Stimulated activated CD4-positive, alpha-beta T cell treated with anti-CD3 and anti-CD28 coated beads, Interleukin-4, amount 100 ng/mL, for 24 hours (primary cell): ENCODE measurements at places on chromosomes 5 and 9.
A peak's percentile ranks its signal among the peaks of the same experiment; 100 is the strongest.

GRCh38 chr5:176180339-176180738 lies 57.9 kb upstream of the SIMC1 start:
- DNase-seq = no peak

- no peak for DNase-seq
These were observed 17.4 kb downstream of the MARCHF3 start for GRCh38 chr5:127012916-127013315.

GRCh38 chr5:138927979-138928378 lies 52.8 kb upstream of the LRRTM2 start:
- no peak for DNase-seq

DNA sequence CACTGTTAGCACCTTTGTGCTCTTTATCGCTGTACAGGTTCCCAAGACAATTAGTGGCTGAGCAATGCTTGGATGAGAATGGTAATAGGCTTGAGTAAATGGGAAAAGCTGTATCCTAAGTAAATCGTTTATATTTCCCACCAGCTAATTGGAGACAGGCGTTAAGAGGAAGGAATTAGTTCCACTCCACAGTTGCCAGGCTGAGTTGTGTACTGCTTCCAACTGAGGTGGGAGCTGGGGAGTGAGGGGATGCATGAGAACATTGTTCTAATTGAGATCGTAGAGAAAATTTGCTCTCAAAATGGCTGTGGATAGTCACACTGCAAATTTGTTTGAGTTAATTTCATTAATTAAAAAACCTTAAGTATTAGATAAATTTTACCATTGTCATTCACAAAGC lies 285.0 kb upstream of the ADAMTSL1 start:
- DNase-seq = no peak

DNA sequence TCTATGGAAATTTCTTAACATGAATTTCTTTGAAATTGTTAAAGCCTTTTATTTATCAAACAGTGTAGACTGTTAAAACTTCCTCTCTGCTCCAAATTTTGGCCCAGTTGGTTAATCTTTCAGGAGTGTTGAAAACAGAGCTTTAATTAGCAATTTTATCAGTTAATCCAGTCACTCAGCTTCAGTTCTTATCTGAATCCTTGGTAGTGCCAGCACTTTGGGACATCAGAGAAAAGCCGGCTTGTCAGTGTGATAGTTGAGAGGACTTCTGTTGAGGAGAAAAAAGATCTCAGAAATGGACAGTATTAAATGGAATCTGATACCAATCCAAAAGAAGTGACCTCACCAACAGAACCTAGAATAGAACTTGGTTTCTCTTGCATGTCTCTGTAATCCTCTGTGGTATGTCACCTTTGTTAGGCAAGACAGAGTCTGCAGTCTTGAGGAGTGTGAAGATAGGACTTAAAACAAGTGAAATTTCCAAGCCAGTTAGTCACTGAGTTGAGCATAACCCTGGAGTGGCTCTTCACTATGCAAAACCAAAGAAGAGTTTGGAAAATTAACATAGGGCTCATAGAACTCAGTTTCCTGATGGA lies 251.8 kb downstream of the NNT start:
- no peak for DNase-seq

DNA sequence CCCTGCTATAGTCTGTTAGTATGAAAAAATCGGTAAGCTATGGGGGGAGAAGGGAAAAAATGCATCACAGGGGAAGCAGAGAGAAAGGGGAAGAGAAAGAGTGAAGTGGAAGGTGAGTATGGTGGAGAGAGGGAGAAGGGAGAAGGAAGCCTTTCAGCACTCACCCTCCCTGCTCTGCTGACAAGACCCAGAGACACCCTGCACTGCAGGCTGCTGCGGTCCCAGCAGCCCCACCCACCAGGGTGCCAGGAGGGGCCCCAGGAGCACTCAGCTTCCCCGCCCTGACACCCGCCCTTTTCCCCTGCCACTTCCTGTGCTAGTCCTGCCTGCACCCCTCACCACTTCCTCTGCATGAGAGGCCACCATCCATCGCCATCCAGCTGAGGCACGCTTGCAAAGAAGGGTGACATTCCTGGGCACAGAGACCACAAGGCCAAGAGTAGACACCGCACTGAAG lies 12.7 kb downstream of the STK10 start:
- peak; percentile 89 for DNase-seq

DNA sequence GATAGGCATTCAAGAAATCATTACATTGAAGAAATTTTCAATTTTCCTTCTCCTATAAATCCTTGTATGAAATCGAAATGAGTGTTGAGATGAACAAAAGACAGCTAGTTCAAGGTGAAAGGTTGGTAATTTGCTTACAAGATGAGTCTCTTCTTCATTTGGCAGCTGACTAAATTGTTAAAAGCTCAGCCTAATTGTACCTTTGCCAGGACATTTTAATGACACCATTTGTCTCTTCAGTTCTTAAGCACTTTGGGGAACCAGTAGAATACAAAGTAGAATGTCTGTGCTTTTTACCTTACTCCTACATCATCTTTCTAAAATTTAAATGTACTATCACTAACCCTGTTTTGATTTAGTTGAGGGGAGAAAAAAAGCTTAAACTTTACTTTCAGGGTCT lies 59.4 kb downstream of the GRAMD2B start:
- DNase-seq = no peak

- DNase-seq = no peak
These were observed 1.8 kb downstream of the TRIM7 start for GRCh38 chr5:181203093-181203711.

DNA sequence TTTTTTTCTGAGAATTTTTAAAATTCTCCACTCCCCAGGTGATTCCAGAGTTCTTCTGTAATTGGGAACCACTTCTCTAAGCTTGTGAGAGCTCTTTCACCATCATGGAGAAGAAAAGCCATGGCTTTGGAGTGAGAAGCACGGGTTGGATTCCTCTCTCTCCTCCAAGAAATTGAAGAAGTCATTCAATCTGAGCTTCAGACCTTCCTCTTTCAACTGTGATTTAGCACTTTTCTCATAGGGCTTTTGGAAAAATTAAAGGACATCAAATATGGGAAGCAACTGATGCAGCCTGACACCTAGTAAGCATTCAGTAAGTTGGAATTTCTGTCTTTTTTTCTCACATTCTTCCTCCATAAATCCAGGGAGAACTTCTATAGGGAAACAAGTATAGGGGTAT lies 580.4 kb upstream of the KLF4 start:
- DNase-seq = no peak

DNA sequence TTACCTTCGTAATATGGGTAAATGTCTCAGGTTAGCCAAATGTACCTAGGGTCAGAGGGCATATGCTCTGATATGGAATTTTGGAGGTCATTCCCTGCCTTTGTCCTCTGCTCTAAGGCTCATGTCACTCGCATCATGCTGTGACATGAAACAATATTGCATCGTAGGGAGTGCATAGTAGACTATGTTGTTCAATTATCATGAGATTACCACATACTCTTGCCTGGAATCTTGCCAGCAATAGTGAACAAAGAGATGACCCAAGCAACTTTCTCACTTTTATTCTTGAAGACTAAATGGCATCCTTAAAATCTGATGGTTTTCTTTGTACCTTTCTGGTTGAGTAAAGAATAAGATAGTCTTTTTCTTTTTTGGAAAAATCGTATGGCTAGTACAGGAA lies 27.6 kb downstream of the ZNF462 start:
- no peak for DNase-seq

- no peak for DNase-seq
These were observed 456.6 kb downstream of the ARHGEF28 start for GRCh38 chr5:74082512-74083055.

GRCh38 chr9:125370786-125371185 lies 109.2 kb downstream of the GAPVD1 start:
- no peak for DNase-seq

GRCh38 chr5:140295414-140295813 lies 7.5 kb downstream of the PFDN1 start:
- DNase-seq = peak; percentile 15

GRCh38 chr5:138953387-138954256 lies 78.5 kb upstream of the LRRTM2 start:
- no peak for DNase-seq

DNA sequence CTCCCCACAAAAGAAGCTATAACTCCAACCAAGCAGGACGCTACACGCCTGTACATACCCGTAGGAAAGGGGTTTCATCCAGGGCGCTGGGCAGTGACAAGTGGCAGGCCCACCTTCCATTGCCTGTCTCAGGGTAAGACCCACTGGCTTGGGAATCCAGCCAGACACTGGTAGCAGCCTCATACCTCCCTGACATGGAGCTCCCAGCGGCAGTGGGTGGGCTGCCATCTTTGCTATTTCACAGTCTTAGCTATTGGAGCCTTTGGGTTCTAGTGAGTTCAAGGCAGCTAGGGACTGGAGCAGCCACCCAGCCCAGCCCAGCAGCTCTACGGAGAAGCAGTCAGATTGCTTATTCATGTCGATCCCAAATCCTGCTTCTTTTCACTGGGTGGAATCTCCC lies 3.4 kb upstream of the IFNA10 start:
- no peak for DNase-seq

- DNase-seq = no peak
These were observed 201.1 kb upstream of the GLRA1 start for GRCh38 chr5:152125661-152126205.

DNA sequence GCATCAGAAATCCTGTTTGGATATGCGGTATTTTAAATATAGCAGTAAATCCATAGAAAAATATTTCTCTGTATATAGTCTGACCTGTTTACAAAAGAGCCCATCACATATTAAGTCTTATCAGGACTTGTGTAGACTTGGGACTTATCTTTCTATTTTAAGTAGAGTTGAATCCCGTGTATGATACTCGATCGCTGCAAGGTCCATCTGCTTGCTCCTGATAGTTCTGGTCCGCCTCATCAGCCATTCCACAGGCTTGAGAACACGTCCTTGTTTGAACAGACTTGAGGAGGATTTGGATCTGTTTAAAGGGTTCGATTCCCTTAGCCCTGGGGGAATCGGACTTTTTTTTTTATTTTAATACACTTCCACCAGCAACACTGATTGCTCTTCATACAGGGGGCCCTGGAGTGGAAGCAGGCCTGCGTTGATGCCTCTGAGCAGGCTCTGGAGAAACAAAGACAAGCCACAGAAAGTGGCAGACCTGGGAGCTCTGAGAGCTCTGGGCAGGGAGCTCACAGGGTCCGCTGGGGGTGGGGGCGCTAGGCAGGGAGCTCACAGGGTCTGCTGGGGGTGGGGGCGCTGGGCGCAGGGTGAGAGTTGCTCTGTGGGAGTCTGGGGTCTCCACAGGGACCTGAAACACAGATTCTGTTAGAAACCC lies 112.2 kb downstream of the MVB12B start:
- DNase-seq = no peak

DNA sequence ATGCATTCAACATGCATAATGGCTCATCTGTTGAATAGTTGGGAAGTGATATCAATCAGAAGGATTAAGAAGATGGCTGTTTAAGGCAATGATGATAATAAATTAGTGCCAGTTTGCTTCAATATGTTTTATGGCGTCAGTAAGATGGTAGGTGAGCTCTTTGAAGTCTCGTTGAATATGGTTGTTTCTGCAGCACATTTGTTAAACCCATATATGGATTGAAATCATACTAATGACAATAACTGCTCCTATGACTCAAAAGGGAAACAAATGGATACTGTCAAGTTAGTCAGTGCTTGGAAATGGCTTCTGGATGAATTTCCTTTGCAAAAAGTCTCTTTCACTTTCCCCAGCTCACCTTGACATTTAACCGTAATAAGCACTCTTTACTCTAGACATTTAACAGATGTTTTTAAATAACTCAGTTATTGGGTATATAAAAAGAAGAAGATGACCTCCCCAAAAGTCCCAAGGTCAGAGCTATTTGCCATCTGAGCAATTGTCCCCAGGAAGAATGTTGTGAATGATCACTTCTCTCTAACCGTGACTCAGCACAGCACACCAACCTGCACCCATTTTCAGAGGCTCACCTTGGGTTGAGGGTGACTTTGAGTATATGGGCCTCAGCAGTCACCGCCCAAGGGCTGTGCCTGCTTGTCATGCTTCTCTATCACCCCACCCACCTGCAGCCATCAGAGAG lies 133.4 kb downstream of the GRIA1 start:
- DNase-seq = no peak

- DNase-seq = no peak
These were observed 158.0 kb upstream of the APC start for GRCh38 chr5:112579599-112580170.

- no peak for DNase-seq
These were observed 4.3 kb downstream of the ATP6V1G1 start for GRCh38 chr9:114591849-114592248.

DNA sequence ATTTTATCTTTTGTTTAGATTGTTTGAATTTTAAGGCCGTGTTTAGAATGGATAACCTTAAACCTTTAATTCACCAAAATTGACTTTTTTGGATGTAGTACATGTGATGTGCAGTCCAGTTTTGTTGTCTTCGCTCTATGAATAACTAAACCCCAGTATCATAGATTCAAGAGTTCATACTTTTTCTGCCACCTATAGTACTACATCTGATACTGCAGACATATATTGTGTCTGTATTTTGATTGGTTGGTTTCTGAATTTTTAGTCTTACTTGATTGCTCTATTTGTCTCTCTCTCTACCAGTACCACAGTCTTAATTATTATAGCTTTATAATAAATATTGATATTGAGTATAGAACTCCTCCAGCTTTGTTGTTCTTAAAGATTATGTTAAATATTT lies 58.1 kb downstream of the PPIP5K2 start:
- DNase-seq = no peak

- DNase-seq = no peak
These were observed 122.8 kb upstream of the TBC1D2 start for GRCh38 chr9:98378206-98378780.

GRCh38 chr9:120915854-120916470 lies 10.6 kb downstream of the TRAF1 start:
- peak; percentile 55 for DNase-seq

- DNase-seq = no peak
These were observed 235.5 kb upstream of the ACTBL2 start for GRCh38 chr5:57718155-57718554.

DNA sequence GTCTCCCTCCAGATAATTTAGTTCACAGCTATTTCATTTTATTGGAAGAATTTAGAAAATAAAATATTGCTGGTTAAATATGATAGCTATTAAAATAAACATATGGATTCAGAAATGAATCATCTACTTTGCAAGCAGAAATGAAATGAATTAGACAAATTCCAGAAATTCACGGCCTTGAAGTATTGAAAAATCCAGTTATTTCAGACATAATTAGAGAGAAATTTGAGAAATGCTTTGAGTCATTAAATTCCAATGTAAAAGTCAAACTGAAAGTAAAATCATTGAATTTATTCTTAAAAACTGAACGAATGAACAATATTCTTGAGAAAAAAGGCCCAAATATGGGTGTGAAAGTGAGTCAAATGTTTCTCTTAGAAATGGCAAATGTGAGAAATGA lies 632.6 kb upstream of the EDIL3 start:
- no peak for DNase-seq

DNA sequence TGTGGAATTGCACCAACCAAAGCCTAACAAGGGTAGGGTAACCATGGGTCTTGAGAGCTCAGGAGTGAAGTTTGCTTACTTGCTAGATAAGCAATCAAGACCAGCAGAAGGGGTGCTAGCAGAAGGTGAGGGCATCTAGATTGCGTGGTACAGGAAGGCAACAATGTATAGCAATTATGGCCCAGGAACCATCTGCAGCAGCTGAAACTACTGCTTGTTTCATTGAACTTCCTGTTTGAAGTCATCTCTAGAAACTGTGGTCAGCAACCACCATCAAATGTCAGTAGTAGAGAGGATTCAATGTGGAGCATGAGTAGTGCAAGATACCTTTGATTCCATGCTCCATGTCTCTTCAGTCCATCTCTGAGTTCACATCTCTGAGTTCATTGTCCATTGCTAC lies 462.1 kb upstream of the GRAMD2B start:
- no peak for DNase-seq
